ENCODE measurements at places on chromosomes 3 and 15. TPM values are rescaled to one million over a fixed set of nuclear protein-coding genes. Genes with fewer than 3 reads are reported as not detected.
A peak's percentile ranks its signal among the peaks of the same experiment; 100 is the strongest.

DNA sequence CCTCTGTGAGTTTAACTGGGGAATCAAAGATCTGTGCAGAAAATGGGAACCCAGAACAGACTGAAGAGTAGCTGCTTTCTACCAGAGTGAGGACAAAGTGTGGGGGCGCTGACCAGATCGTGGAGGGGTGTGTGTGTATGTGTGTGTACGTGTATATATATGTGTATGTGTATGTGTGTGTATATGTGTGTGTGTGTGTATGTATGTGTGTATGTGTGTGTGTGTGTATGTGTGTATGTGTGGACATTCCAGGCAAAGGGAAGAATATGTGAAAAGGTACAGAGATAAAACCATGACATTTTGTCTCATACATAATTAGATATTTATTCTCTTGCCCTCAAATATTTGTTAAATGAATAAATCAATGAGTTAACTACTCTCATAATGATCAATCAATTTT, 54.9 kb upstream of the DPPA4 start:
- H3K4me3 ChIP-seq = no peak overlapping the region
- no peaks in the 10 kb centered on the region for H3K27me3 ChIP-seq
- H3K27ac ChIP-seq = no peak overlapping the region
- no peaks in the 10 kb centered on the region for H3K4me1 ChIP-seq
- no peak for DNase-seq

Gene FBXO40
- 0.03 TPM for total RNA-seq

Gene SLC12A1
- total RNA-seq = 0.03 TPM

Gene XIRP1
- 0.67 TPM for total RNA-seq

DNA sequence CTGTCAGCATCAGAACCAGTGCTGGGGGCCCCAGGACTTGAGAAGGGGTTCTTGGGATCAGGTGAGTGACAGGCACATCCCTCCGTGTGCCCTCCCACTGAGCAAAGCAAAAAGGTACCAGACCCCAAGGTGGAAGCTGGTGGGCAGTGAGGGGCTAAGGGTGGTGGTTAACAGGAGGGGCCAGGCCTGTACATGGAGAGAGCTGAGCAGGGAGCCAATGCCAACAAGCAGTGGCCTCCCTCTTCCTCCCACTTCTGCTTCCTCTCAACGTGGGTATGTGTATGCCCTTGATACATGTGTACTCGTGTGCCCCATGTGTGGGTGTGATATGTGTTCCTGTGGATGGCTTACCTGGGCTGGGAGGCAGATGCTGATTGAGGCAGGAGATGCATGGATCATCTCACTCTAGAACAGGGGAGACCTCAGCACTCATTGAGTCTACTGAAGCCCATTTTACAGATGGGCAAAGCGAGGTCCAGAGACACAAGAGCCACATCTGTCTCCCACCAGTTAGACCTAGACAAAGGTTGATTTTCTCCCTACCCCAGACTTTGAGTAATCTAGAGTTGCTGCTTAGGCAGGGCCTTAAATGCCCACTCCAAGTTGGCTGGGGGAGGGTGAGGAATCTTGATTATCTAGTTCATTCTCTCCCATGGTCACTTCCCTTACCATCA, 945 bp downstream of the VIPR1 start:
- H3K27me3 ChIP-seq = peaks cover 31% of the 10 kb centered on the region
- no peak for DNase-seq
- H3K36me3 ChIP-seq = no peaks in the 10 kb centered on the region
- H3K4me1 ChIP-seq = no peaks in the 10 kb centered on the region
- no peak overlapping the region for H3K27ac ChIP-seq

Gene ZNF774
- total RNA-seq = 2.5 TPM

- peaks cover 19% of the 10 kb centered on the region for H3K4me1 ChIP-seq
- H3K36me3 ChIP-seq = no peaks in the 10 kb centered on the region
- no peak for DNase-seq
- no peak overlapping the region for H3K4me3 ChIP-seq
- H3K27ac ChIP-seq = no peak overlapping the region
These were observed 29.5 kb upstream of the USP3 start for GRCh38 chr15:63474810-63475316.

Gene IQSEC1
- total RNA-seq = 34.2 TPM

Gene TGM4
- total RNA-seq = not detected

Gene BCL2A1
- 36.7 TPM for total RNA-seq

- H3K36me3 ChIP-seq = no peaks in the 10 kb centered on the region
- no peak for DNase-seq
- no peak overlapping the region for H3K4me3 ChIP-seq
- no peak overlapping the region for H3K27ac ChIP-seq
These were observed 125.5 kb downstream of the DIPK2A start for GRCh38 chr3:144097163-144097562.

- H3K4me3 ChIP-seq = no peak overlapping the region
- no peaks in the 10 kb centered on the region for H3K36me3 ChIP-seq
- no peaks in the 10 kb centered on the region for H3K4me1 ChIP-seq
- no peak overlapping the region for H3K27ac ChIP-seq
- DNase-seq = no peak
These were observed 216.5 kb downstream of the SNRPN start for GRCh38 chr15:25171111-25171811.

GRCh38 chr3:61780016-61780415, 218.6 kb downstream of the PTPRG start:
- H3K27me3 ChIP-seq = no peaks in the 10 kb centered on the region
- H3K36me3 ChIP-seq = no peaks in the 10 kb centered on the region
- DNase-seq = no peak
- no peaks in the 10 kb centered on the region for H3K4me1 ChIP-seq
- no peak overlapping the region for H3K4me3 ChIP-seq

- no peak overlapping the region for H3K4me3 ChIP-seq
- H3K27ac ChIP-seq = no peak overlapping the region
- no peaks in the 10 kb centered on the region for H3K4me1 ChIP-seq
- DNase-seq = no peak
- H3K27me3 ChIP-seq = no peaks in the 10 kb centered on the region
These were observed 52.0 kb upstream of the CCNB2 start for GRCh38 chr15:59052915-59053407.

DNA sequence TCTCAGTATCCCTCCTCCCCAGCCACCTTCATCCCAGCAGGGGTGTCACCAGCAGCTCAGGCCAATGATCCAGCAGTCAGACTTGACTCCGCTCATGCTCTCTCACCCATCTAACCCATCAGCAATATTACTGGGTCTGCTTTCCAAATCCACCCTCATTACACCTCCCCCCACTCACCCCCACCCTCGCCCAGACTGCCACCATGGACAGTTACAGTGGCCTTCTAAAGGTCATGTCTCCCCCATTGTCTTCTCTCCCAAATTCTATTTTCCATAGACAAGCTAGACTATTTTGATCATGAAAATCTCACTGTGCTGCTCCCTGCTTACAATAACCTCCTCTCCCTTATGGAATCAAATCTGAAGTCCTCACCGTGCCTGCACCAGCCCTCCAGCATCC, 156.0 kb downstream of the TJP1 start:
- H3K36me3 ChIP-seq = no peaks in the 10 kb centered on the region
- H3K4me3 ChIP-seq = no peak overlapping the region
- no peak overlapping the region for H3K27ac ChIP-seq
- no peaks in the 10 kb centered on the region for H3K27me3 ChIP-seq
- no peak for DNase-seq

DNA sequence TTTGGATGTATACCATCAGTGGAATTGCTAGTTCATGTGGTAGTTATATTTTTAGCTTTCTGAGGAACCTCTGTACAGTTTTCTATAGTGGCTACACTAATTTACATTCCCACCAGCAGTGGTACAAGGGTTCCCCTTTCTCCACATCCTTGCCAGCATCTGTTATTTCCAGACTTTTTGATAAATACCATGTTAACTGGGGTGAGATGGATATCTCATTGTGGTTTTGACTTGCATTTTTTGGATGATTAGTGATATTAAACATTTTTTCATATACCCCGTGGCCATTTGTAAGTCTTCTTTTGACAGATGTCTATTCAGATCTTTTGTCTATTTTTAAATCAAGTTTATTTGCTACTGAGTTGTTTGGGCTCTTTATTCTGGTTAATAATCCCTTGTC, 455.6 kb upstream of the RARB start:
- H3K36me3 ChIP-seq = no peaks in the 10 kb centered on the region
- DNase-seq = no peak
- H3K4me1 ChIP-seq = no peaks in the 10 kb centered on the region
- no peaks in the 10 kb centered on the region for H3K27me3 ChIP-seq
- no peak overlapping the region for H3K4me3 ChIP-seq
- no peak overlapping the region for H3K27ac ChIP-seq

Gene HTR3E
- not detected for total RNA-seq

GRCh38 chr3:153252963-153253362, 90.9 kb downstream of the RAP2B start:
- H3K27ac ChIP-seq = no peak overlapping the region
- no peak for DNase-seq
- H3K36me3 ChIP-seq = no peaks in the 10 kb centered on the region
- no peaks in the 10 kb centered on the region for H3K27me3 ChIP-seq

GRCh38 chr3:110940055-110940454, 131.6 kb upstream of the NECTIN3 start:
- no peak overlapping the region for H3K27ac ChIP-seq
- no peak overlapping the region for H3K4me3 ChIP-seq
- H3K4me1 ChIP-seq = no peaks in the 10 kb centered on the region

DNA sequence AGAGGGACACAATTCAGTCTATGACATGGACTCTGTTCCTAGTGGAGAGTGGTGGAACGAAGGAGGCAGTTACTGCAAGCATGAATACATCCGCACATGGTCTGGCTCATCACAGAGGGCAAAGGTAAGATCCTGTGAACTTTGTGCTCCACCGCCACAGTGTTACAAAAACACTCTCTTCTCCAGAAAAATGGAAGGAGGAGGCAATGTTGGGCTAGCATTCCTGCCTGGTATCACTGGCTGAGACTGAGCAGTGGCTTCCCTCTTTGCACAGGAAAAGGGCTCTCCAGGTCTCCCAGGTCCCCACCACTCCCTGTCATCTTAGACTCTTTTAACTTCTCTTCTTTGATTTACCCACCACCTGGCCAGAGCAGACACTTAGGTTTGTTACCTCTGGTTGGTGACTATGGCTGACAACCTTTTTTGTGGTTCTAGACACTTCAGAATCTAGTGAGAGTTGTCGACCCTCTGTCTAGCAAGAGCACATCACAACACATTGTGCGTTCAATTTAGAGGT, 1.5 kb upstream of the EEFSEC start:
- no peak for DNase-seq
- H3K27me3 ChIP-seq = no peaks in the 10 kb centered on the region
- H3K4me3 ChIP-seq = no peak overlapping the region
- H3K27ac ChIP-seq = no peak overlapping the region
- peaks cover 6% of the 10 kb centered on the region for H3K36me3 ChIP-seq

Gene CPNE9
- total RNA-seq = 0.34 TPM

GRCh38 chr3:196096382-196096953, 14.6 kb upstream of the TFRC start:
- H3K4me1 ChIP-seq = no peaks in the 10 kb centered on the region
- H3K4me3 ChIP-seq = no peak overlapping the region
- peak; percentile 23 for DNase-seq
- no peaks in the 10 kb centered on the region for H3K27me3 ChIP-seq
- H3K27ac ChIP-seq = no peak overlapping the region
- no peaks in the 10 kb centered on the region for H3K36me3 ChIP-seq

Gene CHRNA5
- total RNA-seq = 1.3 TPM

DNA sequence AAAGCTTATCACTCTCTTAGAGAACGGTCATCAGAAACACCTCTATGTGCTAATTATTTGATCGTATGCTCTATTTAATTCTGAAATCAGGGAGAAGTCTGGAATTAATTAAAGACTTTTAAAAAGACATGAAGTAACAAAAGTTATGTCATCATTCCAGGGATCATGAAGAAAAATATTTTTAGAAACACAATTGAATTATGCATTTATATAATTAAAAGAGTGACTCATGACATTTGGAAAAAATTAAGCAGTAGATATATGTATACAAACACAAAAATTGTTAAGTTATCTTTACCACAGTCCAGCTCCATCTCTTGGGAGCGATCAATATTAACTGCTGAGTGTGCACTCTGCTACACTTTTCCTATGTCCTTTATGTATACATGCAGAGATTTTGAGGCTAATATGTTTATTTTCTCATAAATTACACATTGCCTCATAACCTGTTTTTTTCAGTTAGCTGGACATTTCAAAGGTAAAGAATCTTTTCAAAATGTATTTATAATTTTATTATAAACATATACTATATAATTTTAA, 717.7 kb downstream of the GBE1 start:
- H3K36me3 ChIP-seq = no peaks in the 10 kb centered on the region
- H3K27me3 ChIP-seq = no peaks in the 10 kb centered on the region
- no peak overlapping the region for H3K4me3 ChIP-seq
- H3K4me1 ChIP-seq = no peaks in the 10 kb centered on the region

- H3K27me3 ChIP-seq = no peaks in the 10 kb centered on the region
- no peaks in the 10 kb centered on the region for H3K4me1 ChIP-seq
- no peak overlapping the region for H3K4me3 ChIP-seq
- no peak for DNase-seq
- H3K36me3 ChIP-seq = no peaks in the 10 kb centered on the region
- no peak overlapping the region for H3K27ac ChIP-seq
These were observed 808.8 kb downstream of the TUSC7 start for GRCh38 chr3:117518364-117518763.

- H3K27ac ChIP-seq = no peak overlapping the region
- no peaks in the 10 kb centered on the region for H3K36me3 ChIP-seq
- H3K4me3 ChIP-seq = no peak overlapping the region
- peak; percentile 23 for DNase-seq
These were observed 729.6 kb downstream of the NLGN1 start for GRCh38 chr3:174126990-174127758.

Gene EPHB3
- total RNA-seq = 10.7 TPM

Gene MYRIP
- total RNA-seq = 2.5 TPM

DNA sequence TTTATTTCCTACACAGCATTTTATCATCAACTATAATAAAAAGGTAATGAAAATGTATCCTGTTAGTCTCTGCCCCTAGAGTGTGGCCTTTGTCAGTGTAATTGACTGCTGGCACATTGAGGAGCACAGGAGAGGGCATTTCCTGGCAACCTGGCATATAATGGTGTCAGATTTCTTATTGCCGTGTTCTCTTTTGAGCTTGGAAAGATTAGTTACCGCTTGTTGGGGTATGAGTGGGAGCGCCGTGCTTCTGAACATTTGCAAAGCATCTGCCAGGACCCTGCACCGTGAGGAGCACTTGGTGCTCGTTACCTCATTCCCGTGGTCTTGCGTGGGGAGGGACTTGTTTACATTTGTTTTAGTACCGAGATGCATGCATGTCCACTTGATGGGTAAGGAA, 124.4 kb downstream of the PTPRG start:
- H3K36me3 ChIP-seq = no peaks in the 10 kb centered on the region
- no peak overlapping the region for H3K27ac ChIP-seq
- H3K27me3 ChIP-seq = no peaks in the 10 kb centered on the region
- H3K4me1 ChIP-seq = peaks cover 16% of the 10 kb centered on the region

Gene TUSC7
- total RNA-seq = not detected

Data from lung (tissue), 17 donors.